ENCODE measurements at places on chromosomes 11 and 22.
A peak's percentile ranks its signal among the peaks of the same experiment; 100 is the strongest.

GRCh38 chr22:44445731-44446130 lies 52.3 kb downstream of the RTL6 start:
- DNase-seq = no peak

GRCh38 chr11:130646881-130647280 lies 198.4 kb downstream of the ADAMTS15 start:
- DNase-seq = no peak

GRCh38 chr11:109041876-109042275 lies 377.0 kb downstream of the DDX10 start:
- no peak for DNase-seq

- no peak for DNase-seq
Measured at GRCh38 chr11:63375434-63375833, 5.8 kb downstream of the SLC22A9 start.

DNA sequence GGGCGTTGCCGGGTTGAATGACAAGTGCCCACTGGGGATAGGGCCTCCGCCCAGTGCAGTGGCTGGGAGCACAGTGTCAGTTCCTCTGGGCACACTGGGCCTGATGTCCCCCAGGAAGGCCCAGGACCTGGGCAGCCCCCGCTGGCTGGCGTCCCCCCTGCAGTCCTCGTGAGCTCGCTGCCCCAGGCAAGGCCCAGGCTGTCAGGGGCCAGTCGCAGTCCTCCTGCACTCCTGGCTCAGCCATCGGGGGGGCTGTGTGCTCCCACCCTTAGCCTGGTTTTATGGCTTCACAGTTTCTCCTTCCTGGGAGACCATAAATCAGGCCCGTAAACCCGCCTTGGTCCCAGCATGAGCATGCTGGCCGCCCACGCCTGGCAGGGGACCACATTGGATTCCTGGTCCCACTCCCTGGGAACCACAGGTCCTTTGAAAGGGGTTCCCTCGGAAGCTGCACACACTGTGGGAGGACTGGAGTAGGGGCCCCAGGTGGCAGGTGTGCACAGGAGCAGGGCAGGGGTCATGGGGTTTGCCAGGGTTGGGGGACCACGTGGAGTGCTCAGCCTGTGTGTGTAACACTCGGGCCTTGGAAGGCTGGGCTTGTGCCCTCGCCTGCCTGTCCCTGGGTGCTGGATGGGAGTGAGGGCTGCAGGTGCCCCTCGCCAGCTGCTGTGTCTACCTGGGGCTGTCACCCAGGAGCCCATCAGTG lies 113.6 kb downstream of the KCNQ1OT1 start:
- DNase-seq = peak; percentile 29

- no peak for DNase-seq
Measured at GRCh38 chr11:132240374-132240773, 870.0 kb downstream of the NTM start.

DNA sequence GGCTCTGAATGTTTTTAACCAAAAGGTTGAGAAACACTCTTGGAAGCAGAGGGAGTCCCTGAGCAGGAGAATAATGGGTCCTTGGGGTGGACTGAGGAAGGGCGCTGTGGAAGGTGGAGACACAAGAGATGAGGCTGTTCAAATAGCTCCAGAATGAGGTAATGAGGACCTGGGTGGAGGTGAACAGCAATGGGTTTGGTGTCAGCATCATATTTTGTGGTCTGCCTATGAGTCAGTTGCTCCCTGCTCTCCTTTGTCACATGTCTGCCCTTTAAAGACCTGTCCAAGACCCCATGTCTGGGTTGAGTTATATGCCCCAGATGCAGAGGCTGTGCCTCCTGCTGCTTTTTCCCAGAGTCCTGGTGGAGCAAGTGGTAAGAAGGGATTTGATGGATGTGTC lies 113.6 kb downstream of the BARX2 start:
- DNase-seq = no peak

GRCh38 chr22:37534445-37534844 lies 15.2 kb upstream of the CARD10 start:
- DNase-seq = no peak

DNA sequence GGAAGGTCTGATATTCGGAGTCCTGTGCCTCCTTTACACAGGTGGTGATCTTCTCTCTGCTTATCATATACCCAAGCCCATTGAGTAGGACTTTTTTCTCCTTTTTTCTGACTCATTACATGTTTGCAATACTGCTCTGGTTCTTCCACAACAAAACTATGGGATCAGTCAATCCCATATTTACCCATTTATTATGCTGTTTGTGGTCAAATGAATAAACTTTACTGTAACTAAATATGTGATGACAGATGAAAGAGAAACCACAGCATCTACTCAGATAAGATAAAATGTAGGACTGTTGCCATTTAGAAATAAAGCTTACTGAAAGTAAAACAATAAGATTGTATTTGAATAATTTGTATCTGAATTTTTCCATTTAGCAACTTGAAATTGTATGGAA lies 958.7 kb upstream of the FAT3 start:
- DNase-seq = no peak

- no peak for DNase-seq
Measured at GRCh38 chr22:36922711-36923110, 9.3 kb downstream of the CSF2RB start.

DNA sequence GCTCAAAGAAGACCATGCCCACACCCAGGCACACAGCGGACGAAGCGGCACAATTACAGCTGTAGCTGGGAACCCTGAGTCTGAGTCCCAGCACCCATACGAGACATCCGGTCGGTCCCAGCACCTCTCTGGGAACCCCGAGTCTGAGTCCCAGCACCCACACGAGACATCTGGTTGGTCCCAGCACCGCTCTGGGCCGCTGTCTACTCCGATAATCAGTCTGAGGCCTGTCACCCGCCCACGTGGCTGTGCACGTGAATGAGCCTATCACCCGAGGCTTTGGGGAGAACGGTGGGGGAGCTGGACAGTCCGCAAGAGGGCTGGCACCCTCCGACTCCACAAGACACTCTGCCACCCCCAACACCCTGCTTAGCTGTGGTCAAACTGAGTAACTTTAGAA lies 6.2 kb downstream of the TTLL8 start:
- no peak for DNase-seq

DNA sequence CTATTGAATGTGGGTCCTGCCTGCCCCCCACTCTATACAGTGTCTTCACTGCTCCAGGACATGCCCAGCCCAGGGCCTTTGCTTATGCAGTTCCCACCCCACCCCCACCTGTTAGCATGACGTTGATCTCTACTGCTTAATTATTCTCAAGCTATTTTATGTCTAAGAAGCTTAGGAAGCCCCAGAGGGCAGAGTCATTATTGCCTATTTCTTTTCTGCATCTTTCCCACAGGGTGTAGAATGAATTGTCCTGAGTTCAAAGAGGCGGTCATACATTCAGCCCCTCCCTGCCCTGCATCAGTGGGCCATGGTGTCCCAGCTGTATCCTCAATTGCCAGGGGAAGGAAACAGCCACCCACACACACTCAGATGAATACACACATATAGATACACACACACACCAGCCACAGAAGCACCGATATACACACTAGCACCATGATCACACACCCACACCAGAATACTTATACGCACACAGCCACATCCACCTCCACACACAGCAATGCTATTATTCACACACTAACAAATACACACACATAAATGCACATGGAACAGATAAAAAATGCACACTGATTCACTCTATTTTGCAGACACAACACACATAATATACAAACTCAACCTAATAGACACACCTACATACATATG lies 1.5 kb downstream of the PDE2A start:
- DNase-seq = no peak

DNA sequence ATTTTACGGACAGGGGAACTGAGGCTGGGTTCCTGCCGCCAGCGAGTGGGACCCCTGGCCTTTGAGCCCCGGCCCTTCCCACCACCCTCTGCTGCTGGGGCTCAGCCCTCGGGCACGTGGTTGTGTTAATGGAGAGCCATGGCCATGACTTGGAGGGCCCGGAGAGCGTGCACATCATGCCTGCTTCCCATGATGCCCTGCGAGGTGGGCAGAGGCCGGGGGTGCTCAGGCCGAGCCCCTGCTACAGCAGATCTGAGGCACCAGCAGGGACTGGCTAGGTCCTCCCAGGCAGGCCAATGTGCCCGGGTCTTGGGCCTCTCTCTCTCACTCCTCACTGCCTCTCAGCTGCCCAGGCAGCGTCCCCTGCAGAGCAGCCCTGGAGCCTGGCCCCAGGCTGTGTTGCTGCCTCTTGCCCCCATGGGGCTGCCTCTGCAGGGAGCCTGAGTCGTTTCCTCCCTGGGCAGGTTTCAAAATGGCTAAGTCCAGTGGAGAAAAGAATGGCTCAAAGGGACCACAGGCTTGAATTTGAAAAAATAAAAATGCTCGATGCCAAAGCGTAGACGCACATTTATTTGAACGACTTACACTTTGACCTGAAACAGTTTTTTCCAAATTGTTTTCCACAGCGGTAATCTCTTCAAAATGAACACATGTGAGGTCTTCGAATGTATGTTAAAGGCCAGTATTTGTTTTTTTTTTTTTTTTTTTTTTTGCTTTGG lies 72.6 kb upstream of the CLDN5 start:
- DNase-seq = no peak

DNA sequence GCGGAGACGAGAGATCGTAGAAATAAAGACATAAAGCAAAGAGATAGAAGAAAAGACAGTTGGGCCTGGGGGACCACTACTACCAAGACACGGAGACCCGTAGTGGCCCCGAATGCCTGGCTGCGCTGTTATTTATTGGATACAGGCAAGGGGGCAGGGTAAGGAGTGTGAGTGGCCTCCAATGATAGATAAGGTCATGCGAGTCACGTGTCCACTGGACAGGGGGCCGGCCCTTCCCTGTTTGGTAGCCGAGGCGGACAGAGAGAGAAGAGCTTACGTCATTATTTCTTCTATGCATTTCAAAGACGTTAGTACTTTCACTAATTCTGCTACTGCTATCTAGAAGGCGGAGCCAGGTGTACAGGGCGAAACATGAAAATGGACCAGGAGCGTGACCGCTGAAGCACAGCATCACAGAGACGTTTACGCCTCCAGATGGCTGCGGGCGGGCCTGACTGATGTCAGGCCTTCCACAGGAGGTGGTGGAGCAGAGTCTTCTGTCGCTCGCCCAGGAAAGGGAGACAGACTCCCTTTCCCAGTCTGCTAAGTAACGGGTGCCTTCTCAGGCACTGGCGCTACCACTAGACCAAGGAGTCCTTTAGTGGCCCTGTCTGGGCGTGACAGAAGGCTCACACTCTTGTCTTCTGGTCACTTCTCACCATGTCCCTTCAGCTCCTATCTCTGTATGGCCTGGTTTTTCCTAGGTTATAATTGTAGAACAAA lies 24.8 kb downstream of the PPP6R2 start:
- no peak for DNase-seq

- no peak for DNase-seq
Measured at GRCh38 chr11:81874635-81875034, 859.0 kb downstream of the FAM181B start.

DNA sequence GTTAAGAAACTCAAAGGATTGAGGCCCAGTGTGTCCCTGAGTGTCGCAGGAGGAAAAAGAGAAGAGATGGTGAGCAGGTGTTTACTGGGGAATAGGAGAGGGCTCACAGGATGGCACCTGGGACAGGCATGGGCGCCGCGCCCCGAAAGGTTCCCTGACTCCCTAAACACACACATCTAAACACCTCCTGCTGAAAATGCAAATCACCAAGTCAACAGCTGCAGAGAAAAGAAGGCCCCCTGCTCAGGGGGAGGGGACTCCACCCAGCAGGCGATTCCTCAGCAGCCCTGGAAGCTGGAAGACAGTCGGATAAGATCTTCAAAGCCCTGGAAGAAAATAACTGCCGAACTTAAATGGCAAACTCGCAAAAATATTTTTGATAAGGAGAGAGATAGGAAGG lies 377.2 kb downstream of the BRD1 start:
- DNase-seq = no peak

DNA sequence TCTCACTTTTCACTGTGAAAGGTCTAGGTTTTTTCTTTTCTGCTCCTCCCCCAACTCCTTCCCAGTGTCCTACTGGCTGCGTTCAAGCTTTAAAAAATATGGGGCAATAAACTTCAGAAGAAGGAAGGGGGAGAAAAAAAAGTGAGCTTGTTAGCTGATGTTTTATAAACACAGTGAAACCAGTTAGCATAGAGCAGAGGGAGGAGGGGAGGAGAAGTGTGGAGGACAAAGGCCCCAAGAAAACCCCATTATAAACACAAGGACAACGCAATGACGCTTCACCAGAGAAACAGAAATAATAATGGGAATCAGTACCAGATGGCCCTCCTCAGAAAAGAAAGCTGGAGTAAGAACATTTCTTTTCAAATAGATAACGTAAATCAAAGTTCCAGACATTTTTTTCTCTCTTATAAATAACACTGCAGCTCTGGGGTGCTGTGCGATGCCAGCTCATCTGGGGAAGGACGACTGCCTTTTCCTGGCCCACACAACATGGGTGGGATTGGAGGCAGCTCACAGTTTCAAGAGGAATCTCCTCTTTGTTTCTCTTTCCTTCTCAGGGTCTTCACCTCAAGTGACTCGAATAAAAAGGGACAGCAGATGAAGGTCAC lies 235.4 kb upstream of the NARS2 start:
- no peak for DNase-seq

DNA sequence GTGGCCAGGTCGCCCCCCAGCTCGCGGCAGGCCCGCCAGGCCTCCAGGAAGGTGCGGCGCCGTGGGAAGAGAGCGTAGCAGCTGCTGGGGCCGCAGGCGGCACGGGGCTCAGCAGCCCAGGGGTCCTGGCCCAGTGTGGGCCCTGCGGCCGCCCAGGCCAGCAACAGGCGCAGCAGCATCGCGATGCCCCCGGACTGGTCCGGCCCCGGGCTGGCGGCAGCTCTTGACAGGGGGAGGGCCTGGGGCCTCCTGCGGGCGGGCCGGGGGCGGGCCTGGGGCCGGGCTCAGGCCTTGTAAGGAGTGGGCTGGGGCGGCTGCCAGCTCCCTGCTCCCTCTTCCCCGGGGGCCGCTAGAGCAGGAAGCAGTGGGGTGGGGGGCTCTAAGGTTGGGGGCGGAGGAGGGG lies at the start of gene CD248:
Gene CD248, minus strand, starts transcription at position 196 of the 403 bp plus-strand sequence. Its CDS starts 17 bp downstream, at position 179.
- DNase-seq = peak; percentile 91

DNA sequence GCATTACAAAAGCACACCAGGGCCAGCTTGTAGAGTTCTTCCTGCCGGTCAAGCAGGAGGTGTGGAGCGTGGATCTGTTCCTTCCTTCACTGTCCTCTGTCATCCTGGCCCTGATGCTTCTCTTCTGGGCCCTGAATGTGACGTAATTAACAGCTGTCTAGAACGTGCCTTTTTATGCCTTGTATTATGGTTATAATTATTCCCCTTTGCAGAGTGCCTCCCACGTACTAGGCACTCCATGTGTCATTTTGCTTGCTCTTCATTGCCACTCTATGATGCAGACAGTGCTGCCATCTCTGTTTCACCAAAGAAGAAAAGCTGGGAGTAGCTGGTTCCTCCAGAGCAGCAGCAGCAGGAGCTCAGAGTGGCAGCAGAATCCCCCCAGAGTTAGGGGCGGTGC lies 132.1 kb upstream of the TTC12 start:
- no peak for DNase-seq

Measured in left hindlimb (tissue), 1 donor.